ENCODE measurements at places on chromosomes 2 and 18. TPM values are rescaled to one million over a fixed set of nuclear protein-coding genes. Genes with fewer than 3 reads are reported as not detected.
A peak's percentile ranks its signal among the peaks of the same experiment; 100 is the strongest.

GRCh38 chr2:178630581-178630980, 150.3 kb downstream of the PLEKHA3 start:
- DNase-seq = no peak

Gene SULT1C4
- total RNA-seq = not detected

Gene WNT6
- 0.39 TPM for total RNA-seq

- DNase-seq = peak; percentile 15
Observed at GRCh38 chr2:193463011-193463410, 1268.3 kb upstream of the TMEFF2 start.

Gene C2orf92
- total RNA-seq = not detected

DNA sequence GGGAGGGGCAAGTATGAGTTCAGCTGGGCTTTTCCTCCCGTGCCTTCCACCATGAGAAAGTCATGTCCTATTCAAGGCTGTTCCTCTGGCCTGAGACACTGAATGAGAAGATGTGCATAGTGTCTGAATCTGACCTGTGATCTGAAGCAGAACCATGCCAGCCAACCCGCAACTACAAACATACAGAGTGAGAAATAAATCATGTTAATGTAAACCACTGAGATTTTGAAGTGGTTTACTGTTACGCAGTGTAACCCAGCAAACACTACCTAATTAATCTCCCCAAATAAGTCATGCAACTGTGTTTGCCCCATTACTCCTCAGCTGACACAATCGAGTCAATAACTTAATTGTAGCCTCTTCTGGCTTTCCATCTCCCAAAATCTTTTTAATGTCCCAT, 49.2 kb downstream of the METTL4 start:
- DNase-seq = no peak

DNA sequence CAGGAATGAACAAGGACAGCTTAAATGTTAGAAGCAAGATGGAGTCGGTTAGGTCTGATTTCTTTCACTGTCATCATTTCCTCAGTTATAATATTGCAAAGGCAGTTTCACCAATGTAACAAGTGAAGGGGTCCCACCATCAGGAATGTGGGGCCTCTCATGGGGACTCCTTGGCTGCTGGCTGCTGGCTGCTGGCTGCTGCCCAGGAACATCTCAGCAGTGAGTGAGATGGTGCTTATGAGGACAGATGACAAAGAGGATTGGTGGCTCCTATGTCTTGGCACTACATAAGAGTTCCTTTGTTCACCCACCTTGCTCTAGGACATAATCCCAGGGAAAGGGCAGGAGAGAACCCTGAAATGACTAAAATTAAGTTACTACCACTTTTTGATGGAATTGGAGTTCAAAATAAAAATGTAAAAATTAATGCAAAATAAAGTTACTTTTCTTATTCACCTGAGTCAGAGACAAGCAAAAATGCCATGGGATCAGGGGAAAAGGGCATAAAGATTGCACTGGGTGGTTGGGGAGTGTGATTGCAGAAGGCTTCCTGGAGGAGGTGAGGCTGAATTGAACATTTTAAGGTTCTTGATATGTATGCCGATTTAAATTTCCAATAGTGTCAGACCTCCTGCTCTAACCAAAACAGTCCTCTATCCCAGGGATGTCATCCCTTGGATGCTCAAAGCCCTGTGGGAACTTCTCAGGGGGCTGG, 23.4 kb downstream of the TMEM177 start:
- DNase-seq = no peak

- no peak for DNase-seq
Observed at GRCh38 chr2:24471662-24472061, 19.4 kb upstream of the NCOA1 start.

- no peak for DNase-seq
Observed at GRCh38 chr2:70479816-70480215, 73.8 kb downstream of the TGFA start.

DNA sequence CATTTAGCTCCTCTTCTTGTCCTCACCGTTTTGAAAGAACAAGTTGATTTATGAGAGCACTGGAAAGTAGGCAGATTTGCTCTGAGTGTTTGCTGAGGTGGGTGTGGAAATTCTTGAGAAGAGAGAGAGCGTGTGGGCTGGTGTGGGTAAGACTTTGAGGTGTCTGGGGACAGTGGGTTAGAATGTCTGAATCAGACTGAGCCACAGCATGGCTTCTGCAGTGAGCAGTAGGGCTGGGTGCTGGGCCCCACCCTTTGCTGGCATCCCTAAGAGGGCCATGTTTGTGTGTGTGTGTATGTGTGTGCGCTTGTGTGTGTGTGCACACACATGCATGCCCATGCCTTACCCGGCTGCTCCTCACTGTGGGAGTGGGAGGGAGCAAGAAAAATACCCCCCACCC, 63.7 kb downstream of the COPS8 start:
- no peak for DNase-seq

Gene CDH20
- total RNA-seq = not detected

Gene RGPD3
- total RNA-seq = 0.02 TPM

DNA sequence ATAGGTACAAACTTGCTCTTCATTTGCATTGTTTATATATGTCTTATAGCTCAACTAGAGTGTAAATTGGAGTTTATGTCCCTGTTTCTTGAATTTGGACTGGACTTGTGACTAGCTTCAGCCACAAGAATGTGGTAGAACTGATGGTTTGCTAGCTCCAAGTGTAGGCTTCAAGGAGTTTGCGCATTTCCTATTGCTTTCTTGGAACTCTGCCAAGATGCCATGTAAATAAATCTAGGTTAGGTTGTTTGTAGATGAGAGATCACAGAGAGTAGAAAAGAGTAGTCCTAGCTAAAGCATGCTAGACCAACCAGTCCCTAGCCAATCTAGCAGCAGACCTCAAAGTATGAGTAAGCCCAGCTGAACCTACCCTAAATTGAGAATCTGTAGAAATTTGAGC, 183.0 kb upstream of the CYP26B1 start:
- DNase-seq = no peak

- peak; percentile 55 for DNase-seq
Observed at GRCh38 chr2:241507430-241508239, 749 bp downstream of the STK25 start.

GRCh38 chr18:49464718-49465598, 4.5 kb upstream of the DYM start:
- peak; percentile 42 for DNase-seq

- peak; percentile 32 for DNase-seq
Observed at GRCh38 chr2:120669121-120669952, 66.3 kb upstream of the GLI2 start.

Gene SFTPB
- total RNA-seq = not detected

DNA sequence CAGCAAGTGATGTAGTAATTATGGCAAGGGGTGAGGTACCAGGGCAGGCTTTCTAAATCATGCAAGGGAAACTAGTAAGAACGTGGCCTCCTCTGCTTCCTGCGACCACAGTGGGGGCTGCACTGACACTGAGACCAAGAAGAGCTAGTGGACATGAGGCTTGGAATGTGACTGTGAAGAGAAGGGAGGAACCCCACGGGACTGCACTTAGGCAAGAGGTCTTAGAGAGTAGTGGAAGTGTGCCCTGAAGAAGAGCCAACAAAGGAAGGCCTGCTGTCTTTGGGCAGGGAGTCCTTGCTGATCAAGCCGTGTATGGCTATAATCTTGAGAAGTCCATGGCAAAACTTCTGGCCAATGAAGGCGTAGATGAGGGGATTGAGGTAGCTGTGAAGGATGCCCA, 8.9 kb upstream of the RUFY4 start:
- DNase-seq = no peak

- peak; percentile 37 for DNase-seq
Observed at GRCh38 chr2:148044322-148044721, 23.4 kb downstream of the MBD5 start.

- peak; percentile 68 for DNase-seq
Observed at GRCh38 chr2:112482309-112483041, 519 bp downstream of the TTL start.

Gene NDC80
- 65.8 TPM for total RNA-seq

- no peak for DNase-seq
Observed at GRCh38 chr2:47155091-47155876, at the start of gene STPG4. STPG4 (minus strand) TSS chr2:47155308; CDS start chr2:47155251, 57 bp downstream.

Gene GKN1
- not detected for total RNA-seq

DNA sequence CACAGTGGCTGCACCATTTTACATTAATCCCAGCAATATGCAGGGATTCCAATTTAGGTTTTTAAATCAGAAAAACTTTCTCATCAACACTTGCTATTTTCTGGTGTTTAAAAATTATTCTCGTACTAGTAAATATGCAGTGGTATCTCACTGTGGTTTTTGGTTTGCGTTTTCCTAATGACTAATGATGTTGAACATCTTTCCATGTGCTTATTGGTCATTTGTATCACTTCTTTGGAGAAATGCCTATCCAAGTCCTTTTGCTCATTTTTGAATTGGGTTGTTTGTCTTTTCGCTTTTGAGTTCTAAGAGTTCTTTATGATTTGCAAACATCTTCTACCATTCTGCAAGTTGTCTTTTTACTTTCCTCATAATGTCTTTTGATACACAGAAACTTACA, 62.1 kb upstream of the TCF7L1 start:
- peak; percentile 25 for DNase-seq

GRCh38 chr2:75833386-75833785, 122.7 kb upstream of the GCFC2 start:
- peak; percentile 17 for DNase-seq

Gene GALNT3
- 0.59 TPM for total RNA-seq

- no peak for DNase-seq
Observed at GRCh38 chr2:143088388-143088787, 40.8 kb upstream of the ARHGAP15 start.

- no peak for DNase-seq
Observed at GRCh38 chr2:6644261-6644660, 221.4 kb downstream of the CMPK2 start.

DNA sequence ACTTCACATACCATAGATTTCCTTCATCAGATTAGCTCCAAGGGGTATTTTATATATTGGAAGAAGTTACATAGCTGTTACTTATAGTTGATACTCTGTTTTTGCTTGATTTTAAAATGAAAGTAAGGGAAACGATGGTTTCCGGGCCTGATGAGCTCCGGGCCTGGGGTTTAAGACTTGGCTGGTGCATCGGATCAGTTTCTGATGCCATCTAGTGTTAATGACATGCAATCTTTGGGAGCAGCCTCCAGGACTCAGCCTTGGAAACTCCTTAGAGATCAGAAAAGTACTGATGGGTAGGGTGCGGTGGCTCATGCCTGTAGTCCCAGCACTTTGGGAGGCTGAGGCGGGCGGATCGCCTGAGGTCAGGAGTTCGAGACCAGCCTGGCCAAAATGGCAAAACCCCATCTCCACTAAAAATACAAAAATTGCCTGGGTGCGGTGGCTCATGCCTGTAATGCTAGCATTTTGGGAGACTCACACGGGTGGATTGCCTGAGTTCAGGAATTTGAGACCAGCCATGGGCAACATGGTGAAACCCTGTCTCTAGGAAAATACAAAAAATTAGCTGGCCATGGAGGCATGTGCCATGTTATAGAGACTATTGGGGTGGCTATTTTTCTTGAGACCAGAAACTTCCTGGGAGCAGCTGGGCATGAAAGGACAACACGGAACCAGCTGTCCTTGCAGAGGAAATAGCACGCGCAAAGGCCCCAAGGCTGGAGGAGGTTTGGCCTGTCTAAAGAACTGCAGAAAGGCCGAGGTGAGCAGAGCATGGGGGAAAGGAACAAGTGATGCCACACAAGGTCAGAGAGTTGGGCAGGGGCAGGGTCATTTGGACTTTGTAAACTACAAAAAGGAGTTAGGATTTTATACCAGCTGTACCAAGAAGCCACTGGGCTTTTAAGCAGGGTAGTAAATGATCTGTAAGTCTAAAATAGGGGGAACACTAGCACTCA, 46.9 kb upstream of the CNOT11 start:
- DNase-seq = peak; percentile 86

- no peak for DNase-seq
Observed at GRCh38 chr2:150612957-150613710, 125.7 kb upstream of the RND3 start.

GRCh38 chr2:113234721-113235346, 43.9 kb downstream of the PAX8 start:
- peak; percentile 28 for DNase-seq

Gene FAM124B
- total RNA-seq = 0.12 TPM

Gene HMSD
- 0.84 TPM for total RNA-seq

DNA sequence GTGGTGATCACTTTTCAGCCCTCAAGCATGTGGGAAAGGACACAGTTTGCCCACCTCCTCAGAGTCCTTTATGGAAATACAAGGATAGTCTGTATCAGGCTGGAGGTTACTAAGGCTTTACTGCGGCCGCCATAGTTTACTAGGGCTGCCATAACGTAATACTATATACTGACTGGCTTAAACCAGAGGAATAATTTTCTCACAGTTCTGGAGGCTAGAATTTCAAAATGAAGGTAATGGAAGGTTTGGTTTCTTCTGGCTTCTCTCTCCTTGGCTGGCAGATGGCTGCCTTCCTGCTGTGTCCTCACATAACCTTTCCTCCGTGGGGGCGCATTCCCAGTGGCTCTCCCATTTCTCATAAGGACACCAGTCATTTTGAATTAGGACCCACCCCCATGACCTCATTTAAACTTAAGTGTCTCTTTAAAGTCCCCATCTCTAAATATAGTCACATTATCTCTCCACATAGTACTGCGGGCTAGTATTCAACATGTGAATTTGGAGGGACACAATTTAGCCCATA, 12.5 kb upstream of the ATIC start:
- peak; percentile 55 for DNase-seq

DNA sequence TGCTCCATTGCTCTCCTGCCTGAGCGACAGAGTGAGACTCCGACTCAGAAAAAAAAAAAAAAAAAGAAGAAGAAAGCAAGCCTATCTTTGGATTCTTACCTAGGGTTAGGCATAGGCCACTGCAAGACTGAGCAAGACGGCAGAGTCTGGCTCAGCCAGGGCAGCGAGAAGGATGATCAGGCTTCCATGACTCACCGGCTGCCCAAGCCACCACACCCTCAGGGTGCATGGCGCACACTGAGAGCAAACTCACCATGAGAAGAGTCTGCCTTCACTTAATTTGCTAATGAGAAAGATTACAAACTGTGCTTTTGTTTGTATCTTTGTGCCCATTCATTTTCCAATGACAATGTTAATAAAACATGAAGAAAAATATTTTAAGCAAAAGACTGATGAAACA, 8.2 kb downstream of the FAM110C start:
- DNase-seq = peak; percentile 69

GRCh38 chr18:11956371-11957308, 24.7 kb upstream of the IMPA2 start:
- no peak for DNase-seq

Gene LAPTM4A
- 216 TPM for total RNA-seq

DNA sequence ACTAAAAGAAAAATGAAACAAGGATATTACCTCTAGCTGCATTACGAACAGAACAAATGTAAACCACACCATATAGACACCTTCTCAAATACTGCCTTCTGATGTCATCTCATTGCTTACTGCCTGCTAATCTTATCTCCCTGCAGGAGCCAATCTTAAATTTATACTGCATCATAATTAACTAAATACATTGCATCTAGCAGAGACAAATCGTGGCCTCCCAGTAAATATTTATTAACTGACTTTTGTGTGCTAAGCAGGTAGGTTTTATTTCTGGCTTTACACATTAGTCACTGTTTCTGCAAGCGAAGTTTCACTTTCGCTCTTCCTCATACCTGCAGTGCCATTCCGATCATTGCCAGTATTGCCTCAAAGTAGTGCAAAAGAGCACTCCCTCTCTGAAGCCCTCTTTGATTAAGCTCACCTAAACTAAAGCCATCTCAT, 67.5 kb downstream of the SPATS2L start:
- no peak for DNase-seq

Gene FTCDNL1
- 0.25 TPM for total RNA-seq

Gene NFATC1
- total RNA-seq = 0.59 TPM

GRCh38 chr2:130728007-130728454, 839 bp upstream of the GPR148 start:
- no peak for DNase-seq
